Left hindlimb (tissue), 1 donor: ENCODE measurements at places on chromosomes 5 and 9.
A peak's percentile ranks its signal among the peaks of the same experiment; 100 is the strongest.

DNA sequence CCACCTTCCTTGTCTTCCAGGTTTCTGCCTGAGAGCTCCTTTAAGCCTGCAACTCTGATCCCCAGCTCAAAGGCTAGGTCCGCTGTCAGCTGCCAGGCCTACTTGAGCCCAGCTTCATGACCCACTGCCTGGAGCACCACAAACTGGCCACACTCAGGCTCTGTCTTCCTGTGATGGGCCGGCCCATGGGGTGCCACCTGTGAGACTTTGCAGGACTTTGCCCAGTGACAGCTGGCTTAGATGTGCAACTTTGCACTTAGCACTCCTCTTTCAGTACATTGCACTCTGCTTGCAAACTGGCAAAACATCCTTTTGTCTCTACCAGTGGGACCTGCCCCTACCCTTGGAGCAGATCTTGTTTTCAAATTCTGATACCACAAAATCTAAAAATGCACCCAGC lies 311.5 kb upstream of the PDE4D start:
- DNase-seq = no peak

DNA sequence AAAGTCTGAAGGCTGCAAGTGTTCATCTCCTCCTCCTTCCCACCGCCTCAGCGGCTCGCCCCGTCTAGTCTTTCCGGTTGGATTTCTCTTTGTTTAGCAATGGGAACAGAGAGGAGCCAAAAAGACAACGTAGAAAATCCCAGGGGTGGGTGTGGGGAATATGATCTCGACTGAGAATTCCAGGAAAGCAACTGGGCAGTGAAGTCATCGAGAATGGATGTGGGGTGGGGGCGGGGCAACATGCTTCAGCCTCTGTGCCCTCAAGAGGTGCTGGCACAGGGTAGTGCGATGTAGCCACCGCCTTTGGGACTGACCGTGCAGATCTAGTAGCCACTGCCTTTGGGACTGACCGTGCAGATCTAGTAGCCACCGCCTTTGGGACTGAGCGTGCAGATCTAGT lies 12.9 kb downstream of the MSX2 start:
- no peak for DNase-seq

- no peak for DNase-seq
Measured at GRCh38 chr9:70262948-70263347, 4.2 kb downstream of the SMC5 start.

GRCh38 chr5:173891308-173892116 lies 3.4 kb downstream of the CPEB4 start:
- no peak for DNase-seq

DNA sequence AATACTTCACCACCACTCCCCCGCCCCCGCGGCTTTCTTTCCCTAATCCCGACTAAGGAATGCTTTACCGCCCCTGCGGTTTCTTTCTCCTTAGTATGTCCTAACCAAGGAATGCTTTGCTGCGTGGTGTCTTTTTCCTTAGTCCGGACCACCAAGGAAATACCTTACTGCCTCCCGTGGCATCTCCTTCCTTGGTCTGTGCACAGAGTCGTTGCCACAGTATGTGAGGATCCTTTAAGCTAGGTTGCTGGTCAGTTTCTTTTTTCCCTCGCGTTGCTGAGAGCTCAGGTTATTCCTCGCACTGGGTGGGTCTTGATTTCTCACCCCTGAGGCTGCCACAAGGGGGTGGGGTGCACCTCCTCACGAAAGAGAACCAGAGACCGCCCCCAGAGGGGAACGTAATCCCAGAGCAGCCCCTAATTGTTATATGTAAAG lies 309.4 kb downstream of the NR3C1 start:
- DNase-seq = no peak

GRCh38 chr5:135112008-135112725 lies 78.1 kb upstream of the PITX1 start:
- peak; percentile 89 for DNase-seq

DNA sequence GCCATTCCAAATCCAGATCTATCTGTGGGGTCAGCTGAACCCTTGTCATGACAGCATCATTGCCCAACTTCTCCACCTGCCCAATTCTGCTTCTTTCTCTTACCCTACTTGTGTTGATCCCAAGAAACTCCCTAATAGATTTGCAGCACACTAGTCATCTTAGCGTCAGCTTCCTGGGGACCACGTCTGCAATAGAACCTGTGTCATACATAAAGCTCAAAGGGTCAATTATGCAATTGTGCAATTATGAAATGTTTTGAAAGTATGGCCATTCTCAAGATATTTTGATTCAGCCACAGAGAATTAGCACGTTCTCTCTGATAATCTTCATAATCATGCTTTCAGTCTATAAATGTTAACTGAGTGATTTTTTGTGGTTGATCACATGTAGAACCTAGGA lies 87.4 kb upstream of the PAPPA start:
- DNase-seq = no peak

GRCh38 chr5:135455876-135456237 lies 3.7 kb upstream of the TIFAB start:
- DNase-seq = no peak

GRCh38 chr5:111224561-111225345 lies 569 bp downstream of the CAMK4 start:
- no peak for DNase-seq

DNA sequence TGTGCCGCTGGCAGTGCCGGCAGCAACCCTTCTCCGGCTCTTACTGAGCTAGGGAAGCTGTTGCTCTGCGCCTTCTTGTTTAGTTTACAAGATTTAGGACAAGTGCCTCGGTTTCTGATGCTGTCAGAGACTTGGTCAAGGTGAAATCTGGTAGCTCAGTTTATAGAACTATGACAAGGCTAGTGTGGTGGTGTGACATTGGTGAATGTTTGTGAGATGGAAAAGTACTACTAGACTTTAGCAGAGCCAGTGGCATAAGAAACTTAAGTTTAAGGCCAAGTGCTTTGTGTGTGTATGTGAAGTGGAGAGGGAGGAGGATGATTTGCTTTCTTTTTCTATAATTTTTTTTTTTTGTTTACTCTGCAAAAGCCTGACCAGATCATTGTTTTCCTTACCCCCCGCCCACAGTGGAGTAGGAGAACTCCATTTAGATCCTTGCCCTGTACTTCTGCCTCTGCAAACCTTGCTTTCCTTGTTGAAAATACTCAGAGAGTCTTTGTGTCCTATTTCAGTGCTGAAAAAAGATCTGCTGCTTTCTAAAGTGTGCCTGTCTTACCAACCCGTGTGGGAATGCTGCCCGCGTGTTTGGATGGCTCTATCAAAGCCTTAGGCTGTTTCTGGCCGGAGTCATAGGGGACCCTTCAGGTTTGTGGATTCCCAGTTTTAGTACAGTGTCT lies 75.9 kb downstream of the TRIO start:
- DNase-seq = no peak

GRCh38 chr9:72037571-72037970 lies 22.8 kb downstream of the C9orf57 start:
- DNase-seq = no peak

DNA sequence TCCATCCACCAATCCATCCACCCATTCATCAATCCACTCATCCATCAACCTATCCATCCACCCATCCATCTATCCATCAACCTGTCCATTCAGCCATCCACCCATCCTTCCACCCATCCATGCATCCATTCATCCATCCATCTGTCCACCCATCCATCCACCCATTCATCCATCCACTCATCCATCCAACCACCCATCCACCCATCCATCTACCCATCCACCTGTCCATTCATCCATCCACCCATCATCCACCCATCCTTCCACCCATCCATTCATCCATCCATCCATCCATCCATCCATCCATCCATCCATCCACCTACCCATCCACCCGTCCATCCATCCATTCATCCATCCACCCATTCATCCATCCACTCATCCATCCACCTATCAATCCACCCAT lies 195.8 kb downstream of the NXNL2 start:
- DNase-seq = no peak

DNA sequence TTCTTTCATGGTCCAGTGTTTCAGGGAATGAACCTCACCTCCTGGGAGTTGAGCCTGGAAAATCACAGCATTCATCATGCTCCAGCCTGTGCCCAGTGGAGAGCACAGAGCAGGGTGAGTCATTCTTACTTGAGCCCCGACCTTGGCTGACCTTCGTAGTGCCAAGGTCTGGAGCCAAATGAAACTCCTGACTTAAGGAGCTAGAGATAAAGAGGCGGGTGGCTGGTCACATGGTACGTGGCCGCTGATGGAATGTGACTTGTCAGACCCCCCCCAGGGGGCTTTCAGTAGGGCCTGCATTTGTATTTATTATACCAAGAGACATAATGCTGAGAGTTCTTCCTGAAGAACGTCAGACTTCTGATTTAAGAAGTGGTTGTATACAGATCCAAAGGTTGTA lies 15.0 kb upstream of the PIP5K1B start:
- DNase-seq = no peak
